Iris pigment epithelial cell (primary cell): ENCODE measurements at places on chromosomes 3 and 15.

DNA sequence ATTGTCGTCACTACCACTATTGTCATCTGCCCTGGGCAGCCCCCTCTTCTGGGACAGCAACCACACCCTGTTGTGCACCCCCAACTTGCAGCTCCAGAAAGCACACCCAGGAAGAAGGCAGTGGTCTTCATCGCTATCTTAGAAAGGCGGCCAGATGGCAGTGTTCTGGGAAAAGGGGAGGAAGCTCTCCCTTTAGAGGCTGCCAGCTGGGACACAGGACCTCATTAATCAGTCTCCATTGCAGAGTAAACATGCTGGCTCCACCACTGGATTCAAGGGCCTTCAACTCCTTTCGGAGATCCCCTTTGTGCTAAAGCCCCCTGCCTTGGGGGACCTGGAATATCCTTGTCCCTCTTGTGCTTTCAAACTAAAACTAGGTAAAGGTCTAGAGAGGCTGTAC is 199.3 kb upstream of the LINGO1 start:
- no peak for DNase-seq

- DNase-seq: no peak
Observed at GRCh38 chr3:146590521-146590920, 14.6 kb downstream of the PLSCR5 start.

- no peak for DNase-seq
Observed at GRCh38 chr15:65087873-65088642, 11.5 kb downstream of the KBTBD13 start.

- DNase-seq: peak; percentile 21
Observed at GRCh38 chr15:77409259-77410156, 10.4 kb downstream of the PEAK1 start.
